Memory B cell (primary cell): ENCODE measurements at places on chromosomes 7 and 10.

GRCh38 chr7:121957626-121958025 is 84.7 kb downstream of the PTPRZ1 start:
- DNase-seq = no peak

- no peak for DNase-seq
Measured at GRCh38 chr7:127798769-127799372, 146.9 kb downstream of the SND1 start.

- DNase-seq = no peak
Measured at GRCh38 chr7:23062452-23062851, 43.1 kb upstream of the KLHL7 start.

DNA sequence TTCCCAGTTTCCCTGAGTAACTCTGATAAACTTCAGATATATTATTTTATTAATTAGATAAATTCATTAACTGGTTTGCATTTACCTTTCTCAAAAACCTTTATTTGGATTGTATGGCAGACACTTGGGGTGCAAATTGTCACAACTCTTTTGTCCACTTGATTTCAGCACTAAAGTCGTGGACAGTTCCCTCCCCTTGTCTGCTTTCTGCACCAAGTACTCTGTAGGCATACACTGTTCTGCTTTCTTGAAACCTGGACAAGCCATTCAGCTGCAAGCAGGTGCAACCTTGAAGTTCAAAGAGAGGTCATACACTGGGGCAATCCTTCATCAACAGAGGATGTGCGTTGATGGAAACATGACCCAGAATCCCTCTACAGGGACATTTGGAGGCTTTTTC is 162.9 kb downstream of the ARL5B start:
- no peak for DNase-seq

DNA sequence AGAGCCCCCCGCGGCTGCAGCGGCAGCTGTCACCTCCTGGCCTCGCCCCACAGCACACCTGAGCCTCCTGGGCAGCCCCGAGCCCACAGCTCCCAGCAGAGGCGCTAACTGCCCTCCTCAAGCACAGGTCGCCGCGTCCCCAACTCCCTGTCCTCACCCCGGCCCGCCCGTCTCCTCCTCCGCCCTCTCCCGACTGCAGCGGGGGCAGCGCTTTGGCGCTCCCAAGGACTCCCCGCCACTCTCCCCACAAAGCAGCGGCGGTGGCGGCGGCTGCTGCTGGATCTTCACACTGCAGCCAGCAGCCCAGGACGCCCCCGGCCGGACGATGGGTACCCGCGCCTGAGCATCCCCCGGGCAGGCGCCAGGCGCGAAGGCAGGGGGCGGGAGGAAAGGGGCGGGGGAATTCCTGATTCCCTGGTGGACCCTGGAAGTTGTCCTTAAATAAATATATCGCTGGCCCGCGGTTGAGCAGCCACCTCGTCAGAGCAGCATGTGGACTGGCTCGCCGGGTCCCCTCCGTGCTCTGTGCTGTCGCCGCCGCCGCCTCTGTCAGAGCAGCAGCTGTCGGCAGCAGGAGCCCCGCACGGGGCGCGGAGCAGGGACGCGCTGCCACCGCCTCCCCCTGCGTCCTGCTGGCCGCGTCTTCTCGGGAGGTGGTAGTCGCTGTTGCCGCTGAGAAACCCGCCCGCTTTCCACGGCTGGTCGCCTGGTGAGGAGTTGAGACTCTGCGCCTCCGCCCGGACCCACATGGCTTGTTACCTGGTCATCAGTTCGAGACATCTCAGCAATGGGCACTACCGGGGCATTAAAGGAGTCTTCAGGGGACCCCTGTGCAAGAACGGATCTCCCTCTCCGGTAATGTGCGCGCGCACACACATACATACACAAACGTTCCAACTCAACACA is at the start of gene ZNF804B:
TSS of gene ZNF804B (plus strand) at position 471 of the 906 bp plus-strand sequence. CDS start at position 748, 277 bp downstream.
- no peak for DNase-seq

DNA sequence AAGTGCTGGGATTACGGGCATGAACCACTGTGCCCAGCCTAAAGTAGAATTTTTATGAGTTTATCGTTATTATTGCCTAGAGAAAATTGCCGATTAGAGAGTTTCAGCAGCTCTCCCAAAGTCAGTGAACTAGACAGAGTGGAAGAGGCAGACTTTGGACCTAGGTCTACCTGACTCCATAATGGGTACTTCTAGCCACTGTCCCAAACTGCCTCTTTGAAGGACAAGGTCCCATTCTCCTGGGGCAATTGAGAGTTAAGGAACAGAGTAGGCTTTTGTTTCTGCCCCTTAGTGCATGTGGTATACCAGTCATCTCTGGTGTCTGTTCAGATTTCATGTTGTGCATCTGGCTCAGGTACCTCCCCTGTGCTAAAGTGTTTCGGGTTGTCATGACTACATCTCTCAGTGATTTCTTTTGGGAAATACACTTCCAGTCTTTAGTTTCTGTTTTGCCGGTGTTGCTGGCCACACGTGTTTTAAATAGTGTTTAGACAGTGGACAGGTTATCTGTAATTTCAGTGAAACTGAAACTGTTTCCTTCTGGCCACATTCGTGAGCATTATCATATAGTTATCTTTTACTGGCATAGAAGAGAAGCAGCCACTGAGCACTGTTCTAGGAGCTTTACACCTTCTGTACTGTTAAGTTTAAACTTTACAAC is 4.7 kb downstream of the TMEM236 start:
- no peak for DNase-seq

- DNase-seq = no peak
Measured at GRCh38 chr10:78462176-78462575, 428.5 kb downstream of the RPS24 start.

DNA sequence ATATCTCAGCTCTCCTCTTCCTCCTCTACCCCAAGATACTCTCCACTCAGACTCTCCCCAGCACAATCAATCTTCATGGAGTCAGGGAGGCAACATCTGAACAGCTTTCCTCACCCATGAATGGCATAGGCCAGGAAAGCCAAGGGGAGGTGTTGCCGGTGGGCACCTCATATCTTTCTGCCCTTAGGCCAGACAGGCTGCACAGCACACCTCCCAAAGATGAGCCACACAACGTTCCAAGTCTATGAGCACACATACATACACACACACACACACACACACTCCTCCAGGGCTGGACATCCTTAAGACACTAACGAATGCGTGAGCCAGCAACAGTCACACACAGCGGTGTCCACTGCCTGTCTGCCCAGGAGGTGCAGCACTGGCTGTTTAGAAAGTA is 17.7 kb downstream of the COBL start:
- DNase-seq = no peak

DNA sequence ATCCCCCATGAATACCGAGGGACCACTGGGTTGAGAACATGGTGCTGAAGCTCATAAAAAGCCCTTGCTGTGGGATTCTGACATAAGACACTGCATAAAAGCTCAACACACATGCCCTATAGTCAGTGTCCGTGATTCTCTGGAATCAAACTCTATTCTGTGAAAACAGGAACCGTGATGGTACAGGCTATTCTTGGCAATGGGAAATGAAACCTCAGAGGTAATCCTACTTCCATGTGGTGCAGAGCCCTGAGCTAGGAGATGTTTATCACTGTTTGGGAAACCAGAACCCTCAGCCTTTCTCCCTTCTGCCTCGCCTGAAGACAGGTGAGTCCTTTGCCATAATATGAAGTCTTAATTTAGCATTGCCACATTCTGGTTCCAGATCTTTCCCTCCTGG is 80.8 kb upstream of the PRSS1 start:
- no peak for DNase-seq

DNA sequence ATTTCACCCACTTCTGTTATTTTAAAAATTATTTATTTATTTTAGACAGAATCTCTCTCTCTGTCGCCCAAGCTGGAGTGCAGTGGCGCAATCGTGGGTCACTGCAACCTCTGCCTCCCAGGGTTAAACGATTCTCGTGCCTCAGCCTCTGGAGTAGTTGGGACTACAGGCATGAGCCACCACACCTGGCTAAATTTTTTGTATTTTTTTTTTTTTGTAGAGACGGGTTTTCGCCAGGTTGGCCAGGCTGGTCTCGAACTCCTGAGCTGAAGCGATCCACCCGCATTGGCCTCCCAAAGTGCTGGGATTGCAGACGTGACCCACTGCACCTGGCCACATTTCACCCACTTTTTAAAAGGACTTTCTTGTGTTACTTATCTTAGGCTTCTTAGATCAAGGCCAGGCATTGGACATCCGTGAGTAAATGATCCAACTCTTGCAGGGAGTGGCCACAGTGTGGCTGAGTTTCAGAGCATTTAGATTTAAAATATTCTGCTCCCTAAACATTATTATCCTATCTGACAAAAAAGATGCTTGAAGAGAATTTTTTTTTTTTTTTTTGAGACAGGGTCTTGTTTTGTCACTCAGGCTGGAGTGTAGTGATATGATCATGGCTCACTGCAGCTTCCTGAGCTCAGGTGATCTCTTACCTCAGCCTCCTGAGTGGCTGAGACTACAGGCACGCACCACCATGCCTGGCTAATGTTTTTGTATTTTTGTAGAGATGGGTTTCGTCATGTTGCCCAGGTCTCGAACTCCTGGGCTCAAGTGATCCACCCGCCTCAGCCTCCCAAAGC is 14.4 kb downstream of the SNX10 start:
- no peak for DNase-seq

DNA sequence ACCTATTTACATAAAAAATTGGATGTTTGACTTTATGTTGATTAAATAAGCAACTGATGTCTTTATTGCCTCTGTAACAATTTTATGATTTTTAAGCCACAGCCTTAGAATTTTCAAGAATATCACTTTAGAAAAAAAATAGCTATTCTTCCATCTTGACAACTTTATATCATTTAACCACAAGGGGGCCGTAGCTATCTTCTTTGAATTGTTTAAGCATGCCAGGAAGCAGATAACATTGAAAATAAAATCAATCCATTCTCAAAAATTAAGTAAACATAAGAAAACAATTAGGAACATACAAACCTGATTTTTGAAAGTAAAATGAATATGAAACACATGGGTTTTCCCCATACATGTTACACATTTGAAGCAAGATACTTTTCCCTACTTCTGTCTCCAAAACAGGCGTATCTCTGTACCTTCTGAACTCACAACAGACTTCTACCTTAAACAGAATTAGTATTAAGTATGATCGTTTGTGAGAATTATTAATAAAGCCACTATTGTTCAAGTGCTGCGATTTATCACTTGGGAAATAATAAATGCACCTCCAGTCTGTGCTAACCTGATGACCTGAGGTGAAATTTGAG is 209.0 kb downstream of the CACNA2D1 start:
- DNase-seq = no peak

DNA sequence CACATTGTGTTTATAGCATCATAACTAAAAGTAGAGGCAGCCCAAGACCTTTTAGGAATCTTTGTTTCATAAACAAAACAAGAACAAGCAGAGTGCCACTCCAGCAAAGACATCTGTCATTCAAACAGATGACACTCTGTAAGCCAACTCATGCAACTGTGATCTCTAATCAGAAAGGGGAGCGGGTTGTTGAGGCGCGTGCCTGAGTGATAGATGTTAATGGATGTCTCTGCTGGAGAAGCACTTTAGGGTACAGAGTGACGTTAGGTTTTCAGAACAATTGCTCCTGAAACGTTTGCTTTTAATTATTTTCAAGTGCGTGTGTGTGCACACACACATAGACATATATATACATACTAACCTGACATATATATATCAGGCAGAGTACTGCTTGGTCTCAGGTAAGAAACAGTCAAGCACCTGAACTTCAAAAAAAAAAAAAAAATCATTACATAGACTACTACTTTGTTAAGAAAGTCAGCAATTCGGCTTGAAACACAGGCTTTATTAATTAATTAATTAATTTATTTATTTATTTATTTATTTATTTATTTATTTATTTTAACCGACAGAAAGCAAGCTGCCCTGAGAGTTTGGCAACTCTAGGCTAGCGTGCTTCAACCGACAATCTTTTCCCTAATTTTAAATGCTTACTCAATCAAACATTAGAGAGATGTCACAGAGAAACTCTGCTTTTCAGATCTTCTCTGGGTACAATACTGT is 109.1 kb downstream of the POU6F2 start:
- DNase-seq = no peak

- no peak for DNase-seq
Measured at GRCh38 chr7:746155-747061, 19.3 kb upstream of the PRKAR1B start.

DNA sequence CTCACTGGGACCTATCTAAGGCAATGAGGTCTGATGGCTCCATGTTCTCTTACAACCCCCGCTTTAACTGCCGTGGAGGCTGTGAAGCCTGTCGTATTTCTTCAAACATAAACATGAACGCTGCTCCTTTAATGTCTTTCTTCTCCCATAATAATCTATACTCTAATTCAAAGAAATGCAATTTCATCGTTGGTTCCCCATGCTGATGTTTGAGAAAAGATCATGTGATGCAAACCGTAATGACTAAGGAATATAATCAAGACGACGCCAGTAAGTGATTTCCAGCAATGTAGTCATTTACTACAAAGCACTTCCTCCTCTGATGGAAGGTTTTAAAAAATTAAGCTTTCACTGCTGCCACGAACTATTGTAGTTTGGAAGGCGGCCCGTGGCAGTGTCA is 102.6 kb upstream of the NEBL start:
- DNase-seq = no peak

- no peak for DNase-seq
Measured at GRCh38 chr10:654647-654996, 34.8 kb downstream of the DIP2C start.

GRCh38 chr10:73509695-73510094 is 13.9 kb upstream of the PPP3CB start:
- DNase-seq = no peak

DNA sequence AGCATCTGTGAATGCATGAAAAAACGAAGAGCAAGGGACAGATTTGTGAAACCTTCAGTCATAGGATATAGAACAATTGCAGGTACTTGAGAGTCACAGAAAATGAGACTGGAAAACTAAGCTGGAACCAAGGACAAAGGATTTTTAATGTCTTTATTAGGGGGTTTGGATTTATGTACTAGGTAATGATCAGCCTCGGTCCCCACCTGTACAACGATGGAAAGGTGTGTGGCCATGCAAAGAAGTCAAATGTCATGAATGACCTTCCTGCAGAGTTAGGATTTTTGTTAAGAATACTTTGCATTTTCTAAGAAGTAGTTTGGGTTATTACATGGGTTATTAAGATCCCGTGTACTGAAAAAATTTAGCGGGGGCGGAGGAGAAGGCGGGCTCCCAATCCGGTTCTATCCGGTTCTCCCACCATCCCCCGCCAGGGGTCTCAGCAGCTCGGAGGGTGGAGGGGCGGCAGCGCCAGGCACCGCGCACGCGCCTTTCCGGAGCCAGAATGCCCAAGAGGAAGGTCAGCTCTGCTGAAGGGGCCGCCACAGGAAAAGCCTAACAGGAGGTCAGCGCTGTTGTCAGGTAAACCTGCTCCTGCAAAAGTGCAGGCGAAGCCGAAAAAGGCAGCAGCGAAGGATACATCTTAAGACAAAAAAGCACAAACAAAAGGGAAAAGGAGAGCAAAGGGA is 327.5 kb upstream of the PLXDC2 start:
- no peak for DNase-seq

GRCh38 chr10:72146559-72147323 is 58.4 kb upstream of the SPOCK2 start:
- no peak for DNase-seq
